WTC11 (cell line): ENCODE measurements at places on chromosomes 7 and 10. TPM values are rescaled to one million over a fixed set of nuclear protein-coding genes. Genes with fewer than 3 reads are reported as not detected.

Gene ANXA8L1
- not detected in 3 replicates for total RNA-seq

Gene IL6
- 0.27 to 0.71 TPM (median 0.52 TPM) in 3 replicates for total RNA-seq

Gene BMPER
- total RNA-seq: 1.8 to 2.8 TPM (median 1.9 TPM) in 3 replicates

Gene TCF7L2
- total RNA-seq: 44.5 to 51.4 TPM (median 51.1 TPM) in 3 replicates

DNA sequence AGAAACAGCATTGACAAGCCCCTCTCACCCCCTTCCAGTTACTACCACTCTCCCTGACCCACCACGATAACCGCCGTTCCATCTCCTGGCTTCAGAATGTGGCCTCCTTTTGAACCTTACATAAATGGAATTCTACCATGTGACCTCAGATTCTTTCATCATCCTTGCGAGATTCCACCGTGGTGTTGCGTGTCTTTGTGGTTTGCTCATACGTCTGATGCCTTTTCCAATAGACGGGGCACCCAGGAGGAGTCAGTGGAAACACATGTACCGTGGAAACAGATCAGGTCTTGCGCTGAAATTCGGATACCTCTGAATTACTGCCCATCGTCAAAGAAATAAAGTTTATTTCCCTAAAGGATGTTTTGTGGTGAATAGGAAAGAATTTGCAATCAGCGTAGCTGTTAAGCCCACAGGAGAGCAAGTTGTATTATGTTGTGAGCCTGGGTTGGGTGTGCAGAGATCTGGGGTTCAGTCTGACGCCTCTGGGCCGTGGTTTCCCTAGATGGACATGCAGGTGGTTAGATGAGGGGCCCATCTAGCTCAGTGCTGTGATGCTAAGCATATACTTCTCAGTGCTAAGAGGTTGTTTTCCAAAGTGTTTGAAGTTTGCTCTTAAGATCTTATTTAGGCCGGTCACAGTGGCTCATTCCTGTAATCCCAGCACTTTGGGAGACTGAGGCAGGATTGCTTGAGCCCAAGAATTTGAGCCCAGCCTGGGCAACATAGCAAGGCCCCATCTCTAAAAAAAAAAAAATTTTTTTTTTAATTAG, 29.1 kb downstream of the GTF2IRD1 start:
- DNase-seq: no peak

GRCh38 chr10:60350400-60350799, 39.3 kb downstream of the ANK3 start:
- DNase-seq: no peak

GRCh38 chr10:95290461-95291364, at the start of gene PDLIM1:
PDLIM1 (minus strand) TSS chr10:95291003; CDS start chr10:95290915, 88 bp downstream.
- DNase-seq: peak; percentile 71

- DNase-seq: no peak
These were observed 25.1 kb downstream of the ICA1 start for GRCh38 chr7:8236780-8237407.
